ENCODE measurements at places on chromosomes 5 and 9.

DNA sequence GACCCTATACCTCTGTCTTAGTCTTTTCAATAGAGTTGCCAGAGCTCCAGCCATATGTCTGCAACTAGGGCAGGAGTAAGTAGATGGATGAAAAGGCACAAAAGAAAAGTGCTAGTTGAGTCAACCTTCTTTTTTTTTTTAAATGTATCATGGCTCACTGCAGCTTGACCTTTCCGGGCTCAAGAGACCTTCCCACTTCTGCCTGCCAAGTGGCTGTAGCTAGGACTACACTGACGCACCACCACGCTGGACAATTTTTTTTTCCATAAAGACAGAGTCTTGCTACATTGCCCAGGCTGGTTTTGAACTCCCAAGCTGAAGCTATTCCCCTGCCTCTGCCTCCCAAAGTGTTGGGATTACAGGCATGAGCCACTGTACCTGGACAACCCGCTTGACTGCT, 27.3 kb downstream of the FOXE1 start:
- no peak for DNase-seq

DNA sequence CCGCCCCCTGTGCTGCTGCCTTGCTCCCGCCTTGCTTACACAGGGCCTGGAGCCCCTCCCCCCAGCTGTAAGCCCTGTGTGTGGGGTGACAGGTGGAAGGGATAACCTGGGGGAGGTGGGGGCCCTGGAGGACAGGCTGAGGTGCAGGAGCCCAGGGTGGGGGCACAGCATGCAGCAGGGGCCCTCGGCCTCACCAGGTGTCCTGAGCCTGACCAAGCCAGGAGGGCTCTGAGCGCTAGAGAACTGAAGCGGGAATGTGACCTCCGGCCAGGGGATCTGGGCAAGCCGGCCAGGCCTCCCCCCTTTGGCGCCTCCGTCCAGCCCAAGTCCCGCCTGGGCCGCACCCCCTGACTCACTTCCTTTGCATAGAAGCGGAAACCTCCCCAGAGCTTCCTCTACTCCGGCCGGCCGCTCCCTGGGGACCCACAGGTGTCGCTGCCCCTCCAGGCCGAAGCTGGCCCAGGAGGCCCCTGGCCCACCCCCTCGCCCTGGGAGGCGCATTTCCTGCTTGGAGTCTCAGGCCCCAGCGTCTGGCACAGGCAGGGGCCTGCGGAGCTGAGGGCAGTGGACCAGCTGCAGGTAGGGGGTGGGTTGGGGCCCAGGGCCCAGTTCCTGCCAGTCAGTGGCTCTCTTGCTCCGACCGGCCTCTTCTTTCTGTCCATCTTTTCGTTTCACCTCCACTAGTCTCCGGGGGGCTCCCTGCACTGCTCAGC, at the start of gene TOR4A:
Gene TOR4A, plus strand, starts transcription at position 398 of the 713 bp plus-strand sequence. CDS start 964 bp downstream, outside the sequence.
- DNase-seq, result peak; percentile 93

GRCh38 chr5:40683305-40683704, 3.6 kb downstream of the PTGER4 start:
- DNase-seq, result no peak

- no peak for DNase-seq
Measured at GRCh38 chr5:16723821-16724220, 107.0 kb upstream of the RETREG1 start.

- DNase-seq, result no peak
Measured at GRCh38 chr9:123967323-123967722, 37.4 kb upstream of the DENND1A start.
